ENCODE measurements at places on chromosomes 2 and 18. TPM values are rescaled to one million over a fixed set of nuclear protein-coding genes. Genes with fewer than 3 reads are reported as not detected.

Gene MAP3K19
- not detected for total RNA-seq

Gene TDRD15
- not detected for total RNA-seq

Gene GAREM2
- 4.0 TPM for total RNA-seq

Gene TGFA
- total RNA-seq: 24.7 TPM

Gene DOCK10
- 14.7 TPM for total RNA-seq

Gene TMEM163
- 0.41 TPM for total RNA-seq

Gene HOXD12
- total RNA-seq: not detected

Gene HRH4
- total RNA-seq: 0.28 TPM

Gene SNORC
- 31.5 TPM for total RNA-seq

Gene C1QL2
- not detected for total RNA-seq

Gene NEURL3
- 2.1 TPM for total RNA-seq

GRCh38 chr2:12400543-12400942 lies 316.2 kb upstream of the TRIB2 start:
- DNase-seq: no peak

GRCh38 chr2:61775956-61776570 lies 77.8 kb downstream of the FAM161A start:
- no peak for DNase-seq

- DNase-seq: peak; percentile 31
Measured at GRCh38 chr2:53786352-53786704, 425 bp downstream of the ASB3 start.

GRCh38 chr2:102114290-102114721 lies 28.2 kb upstream of the IL1R1 start:
- no peak for DNase-seq

- no peak for DNase-seq
Measured at GRCh38 chr2:126831234-126832005, 67.3 kb upstream of the TEX51 start.

DNA sequence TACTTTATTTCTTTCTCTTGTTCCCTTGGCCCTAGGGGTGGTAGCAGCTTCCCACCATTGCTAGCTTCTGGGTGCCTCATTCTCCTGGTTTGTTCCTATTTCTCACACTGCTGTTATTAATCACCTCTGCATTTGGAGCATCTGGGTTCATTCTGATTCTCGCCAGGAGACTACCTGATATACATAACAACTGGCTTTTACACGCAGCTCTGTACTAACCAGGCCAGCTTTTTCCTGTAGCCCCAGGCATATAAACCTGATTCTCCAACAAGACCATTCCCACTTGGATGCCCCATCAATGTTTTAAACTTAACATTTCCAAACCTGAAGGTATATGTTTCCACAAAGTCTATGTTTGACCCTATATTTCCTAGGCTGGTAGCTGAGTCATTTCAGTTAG lies 403.9 kb upstream of the DCC start:
- no peak for DNase-seq

- DNase-seq: no peak
Measured at GRCh38 chr2:125684932-125685331, 971.0 kb upstream of the GYPC start.

- DNase-seq: no peak
Measured at GRCh38 chr2:167640096-167640495, 607.3 kb downstream of the STK39 start.

- DNase-seq: no peak
Measured at GRCh38 chr2:154533300-154533940, 165.1 kb upstream of the KCNJ3 start.

DNA sequence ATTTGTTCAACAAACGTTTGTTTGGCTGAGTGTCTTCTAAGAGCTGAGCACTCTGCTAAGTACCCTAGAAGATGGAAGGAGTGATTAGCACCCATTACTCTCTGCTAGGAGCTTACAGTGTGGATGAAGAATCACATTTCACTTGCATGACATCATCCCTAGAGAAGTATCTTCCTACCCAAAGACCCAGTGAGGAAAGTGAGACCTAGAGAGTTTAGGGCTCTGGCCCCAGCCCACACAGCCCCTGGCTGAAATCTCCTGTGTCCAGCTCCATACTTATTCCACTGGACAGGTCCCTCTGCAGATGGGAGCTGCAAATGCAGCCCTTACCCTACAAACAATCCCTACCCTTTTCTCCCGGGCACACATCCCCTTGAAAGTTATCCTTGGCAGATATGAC lies 26.8 kb upstream of the EPAS1 start:
- no peak for DNase-seq

DNA sequence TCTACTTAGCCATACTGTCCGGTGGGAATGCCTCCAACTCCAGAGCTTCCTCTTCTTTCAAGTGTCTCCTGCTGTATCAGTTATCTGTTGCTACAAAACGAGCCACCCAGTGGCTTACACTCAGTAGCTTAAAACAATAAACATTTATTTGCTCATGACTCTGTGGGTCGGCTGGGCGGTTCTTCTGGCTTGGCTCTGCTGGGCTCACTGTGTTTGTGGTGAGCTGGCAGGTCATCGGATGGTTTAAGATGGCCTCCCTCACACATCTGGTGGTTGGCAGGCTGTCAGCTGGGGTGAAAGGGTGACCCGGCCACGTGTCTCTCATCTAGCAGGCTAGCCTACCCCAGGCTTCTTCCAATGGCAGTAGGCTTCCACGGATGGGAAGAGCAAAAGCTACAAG lies 122.4 kb upstream of the SLC1A4 start:
- peak; percentile 45 for DNase-seq

DNA sequence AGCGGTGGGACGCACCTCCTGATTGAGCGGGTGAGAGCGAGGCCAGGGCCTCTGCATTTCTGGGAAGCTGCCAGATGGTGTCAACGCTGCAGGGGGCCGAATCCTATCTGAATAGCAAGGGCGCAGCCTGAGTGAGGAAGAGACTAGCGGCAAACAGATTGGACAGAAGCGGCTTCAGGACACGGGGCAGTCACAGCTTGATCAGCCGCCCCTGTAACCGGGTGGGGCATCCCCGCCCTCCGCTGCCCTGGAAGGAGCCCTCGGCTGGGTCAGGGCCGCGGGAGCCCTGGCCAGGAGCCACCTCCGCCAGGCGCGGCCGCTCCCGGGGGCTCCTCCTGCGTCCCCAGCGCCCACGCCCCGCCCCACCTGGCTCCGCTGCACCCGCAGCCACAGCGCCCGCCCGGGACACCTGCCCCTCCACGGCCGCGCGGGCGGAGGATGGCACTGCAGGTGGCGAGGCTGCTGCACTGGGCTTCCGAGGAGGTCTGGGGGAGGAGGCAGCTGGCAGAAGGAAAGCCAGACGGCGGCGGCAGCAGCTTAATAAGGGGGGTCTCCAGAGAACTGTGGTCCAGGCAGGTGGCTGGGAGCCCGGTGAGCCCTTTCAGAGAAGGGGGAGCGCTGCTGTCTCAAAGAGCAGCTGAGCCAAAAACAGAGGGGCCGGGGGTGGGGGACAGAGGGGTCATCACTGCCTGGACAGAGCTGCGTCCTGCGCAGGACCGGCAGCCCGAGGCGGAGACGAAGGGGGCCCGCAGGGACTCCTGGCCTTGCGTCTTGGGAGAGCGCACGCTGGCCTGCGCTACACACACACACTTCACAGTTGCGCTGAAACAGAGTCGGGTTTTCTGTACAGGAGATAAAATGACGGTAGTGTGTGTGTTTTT lies 18.8 kb upstream of the SOX11 start:
- DNase-seq: no peak

GRCh38 chr18:35525795-35526494 lies 28.2 kb upstream of the INO80C start:
- DNase-seq: no peak

DNA sequence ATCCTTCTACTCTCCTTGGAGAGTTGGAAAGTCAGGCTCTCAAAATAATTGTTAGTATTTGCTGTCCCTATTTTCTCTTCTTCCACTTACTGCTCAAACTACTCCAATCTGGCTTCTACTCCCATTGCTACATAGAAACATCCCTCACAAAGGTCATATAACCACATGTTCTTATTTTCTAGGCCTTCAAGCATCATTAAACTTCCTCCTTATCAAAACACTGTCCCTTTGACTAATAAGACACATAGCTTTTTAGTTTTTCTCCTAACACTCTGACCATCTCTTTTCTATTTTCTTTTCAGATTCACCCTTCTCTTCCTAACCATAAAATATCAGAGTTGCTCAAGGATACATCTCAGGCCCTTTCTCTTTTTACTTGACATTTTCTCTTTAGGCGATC lies 148.3 kb downstream of the MBD2 start:
- no peak for DNase-seq

GRCh38 chr2:172275239-172275638 lies 152.1 kb upstream of the ITGA6 start:
- DNase-seq: no peak

- peak; percentile 5 for DNase-seq
Measured at GRCh38 chr2:165067643-165068486, 112.5 kb upstream of the SLC38A11 start.

DNA sequence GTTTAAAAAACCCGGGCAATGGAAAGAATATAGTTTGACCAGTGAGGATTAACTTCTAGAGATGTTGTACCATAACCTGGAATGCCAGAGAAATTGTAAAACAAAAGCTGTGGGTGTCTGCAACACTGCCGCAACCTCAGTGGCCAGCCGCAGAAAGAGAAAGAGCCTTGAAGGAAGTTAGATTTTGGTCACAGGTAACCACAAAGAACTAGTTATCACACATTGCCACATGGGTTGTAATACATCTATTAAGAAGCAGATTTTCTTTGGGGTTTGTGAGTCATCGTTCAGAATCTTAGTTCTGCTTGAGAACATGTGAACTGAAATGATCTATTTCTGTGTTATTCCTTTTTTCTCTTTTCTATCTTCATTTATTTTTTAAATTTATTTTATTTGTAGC lies 222.9 kb upstream of the AGAP1 start:
- no peak for DNase-seq

DNA sequence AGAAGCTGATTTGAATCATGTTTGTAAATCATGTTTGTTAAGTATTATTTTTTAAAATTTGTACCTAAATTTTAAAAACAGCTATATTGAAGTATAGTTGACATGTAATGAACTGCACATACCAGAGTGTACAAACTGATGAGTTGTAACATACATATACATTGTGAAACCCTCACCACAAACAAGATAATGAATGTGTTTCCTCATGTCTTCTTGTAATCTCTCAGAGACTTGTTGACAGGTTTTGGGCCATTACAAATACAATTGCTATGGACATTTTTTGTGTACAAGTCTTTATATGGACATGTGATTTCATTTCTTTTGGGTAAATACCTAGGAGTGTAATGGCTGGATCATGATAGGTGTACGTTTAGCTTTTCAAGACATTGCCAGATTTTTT lies 21.5 kb downstream of the WDR43 start:
- no peak for DNase-seq

- DNase-seq: no peak
Measured at GRCh38 chr2:113158884-113159553, 14.8 kb upstream of the PSD4 start.

- DNase-seq: no peak
Measured at GRCh38 chr2:157845081-157845480, 31.0 kb downstream of the ACVR1 start.

- DNase-seq: peak; percentile 6
Measured at GRCh38 chr18:72762515-72763122, 105.2 kb downstream of the NETO1 start.

DNA sequence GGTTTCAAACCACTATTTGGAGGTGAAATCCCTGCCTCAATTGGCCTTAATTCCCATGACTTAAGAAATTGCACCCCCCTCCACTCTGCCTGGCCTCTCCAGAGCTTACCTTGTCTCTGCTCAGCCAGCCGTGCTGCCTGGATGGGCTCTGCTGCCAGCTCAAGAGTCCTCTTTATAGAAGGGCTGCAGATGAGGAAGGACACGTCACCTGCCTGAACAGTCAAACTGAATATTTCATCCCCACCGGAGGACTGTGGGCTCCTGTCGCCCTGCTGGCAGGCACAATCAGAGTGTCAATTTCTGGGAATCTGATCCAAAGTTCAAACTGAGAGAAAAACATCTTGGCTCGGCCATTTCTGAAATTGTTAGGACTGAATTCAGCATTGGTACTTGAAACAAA lies at the start of gene OTOS:
OTOS (minus strand) TSS at position 148 of the 400 bp plus-strand sequence. CDS start 332 bp downstream, outside the sequence.
- DNase-seq: no peak

GRCh38 chr2:29455200-29455860 lies 340.1 kb downstream of the CLIP4 start:
- DNase-seq: no peak

DNA sequence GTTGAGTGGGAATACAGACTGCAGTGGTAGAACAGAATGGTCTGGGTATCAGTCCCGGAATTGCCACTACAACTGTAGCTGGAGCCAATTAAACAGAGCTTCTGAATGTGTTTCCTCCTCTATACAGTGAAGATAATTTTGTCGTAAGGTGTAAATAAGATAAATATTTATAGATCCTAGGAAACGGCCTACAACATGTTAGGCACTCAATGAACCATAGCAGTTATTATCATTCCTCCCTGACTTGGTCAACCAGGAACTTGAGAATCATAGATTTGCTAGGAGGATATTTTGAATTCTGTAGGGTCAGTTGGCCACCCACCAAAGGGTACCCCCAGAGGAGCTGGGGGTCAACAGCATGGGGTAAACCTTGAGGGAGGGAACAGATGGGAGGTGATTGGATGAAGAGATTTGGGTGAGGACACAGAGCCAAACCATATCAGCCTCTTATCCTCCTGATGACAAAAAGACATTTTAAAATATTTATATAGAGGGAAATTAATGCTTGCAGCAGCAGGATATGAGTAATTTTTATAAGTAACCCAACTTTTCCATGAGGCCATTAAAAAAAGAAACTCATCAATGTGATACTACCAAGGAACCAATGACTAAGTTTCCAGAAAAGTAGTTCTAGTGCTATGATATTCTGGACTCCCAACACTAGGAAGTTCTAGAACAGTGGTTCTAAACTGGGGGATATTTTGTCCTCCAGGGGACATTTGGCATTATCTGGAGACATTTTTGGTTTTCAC lies 4.0 kb downstream of the DHRS9 start:
- no peak for DNase-seq

DNA sequence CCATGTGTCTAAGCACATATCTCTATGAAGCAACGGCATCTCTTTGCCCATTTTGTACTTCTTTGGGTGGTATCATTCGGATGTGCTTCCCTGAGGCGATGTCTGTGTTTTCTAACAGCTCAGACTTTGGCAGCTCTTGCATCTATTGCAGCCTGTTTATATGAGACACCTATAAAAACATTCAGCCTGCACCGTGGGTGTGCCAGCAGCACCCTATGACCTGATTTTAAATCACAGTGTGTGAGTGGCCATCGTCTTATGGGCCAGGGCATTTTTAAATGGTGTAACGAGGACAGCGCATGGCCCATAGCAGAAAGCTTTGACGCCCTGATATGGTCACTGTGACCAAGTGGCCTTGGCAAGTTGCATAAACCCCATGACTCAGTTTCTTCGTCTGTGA lies 12.9 kb downstream of the NPAS2 start:
- DNase-seq: peak; percentile 70

GRCh38 chr2:58866040-58866439 lies 624.9 kb upstream of the FANCL start:
- no peak for DNase-seq

GRCh38 chr2:10048501-10049171 lies 5.3 kb downstream of the KLF11 start:
- peak; percentile 33 for DNase-seq

- no peak for DNase-seq
Measured at GRCh38 chr18:42564761-42565160, 550.7 kb downstream of the RIT2 start.
